NCI-H748 treated with DMSO at 0.1 percent for 48 hours (cell line): ENCODE measurements at places on chromosomes 1 and 21.
A peak's percentile ranks its signal among the peaks of the same experiment; 100 is the strongest.

DNA sequence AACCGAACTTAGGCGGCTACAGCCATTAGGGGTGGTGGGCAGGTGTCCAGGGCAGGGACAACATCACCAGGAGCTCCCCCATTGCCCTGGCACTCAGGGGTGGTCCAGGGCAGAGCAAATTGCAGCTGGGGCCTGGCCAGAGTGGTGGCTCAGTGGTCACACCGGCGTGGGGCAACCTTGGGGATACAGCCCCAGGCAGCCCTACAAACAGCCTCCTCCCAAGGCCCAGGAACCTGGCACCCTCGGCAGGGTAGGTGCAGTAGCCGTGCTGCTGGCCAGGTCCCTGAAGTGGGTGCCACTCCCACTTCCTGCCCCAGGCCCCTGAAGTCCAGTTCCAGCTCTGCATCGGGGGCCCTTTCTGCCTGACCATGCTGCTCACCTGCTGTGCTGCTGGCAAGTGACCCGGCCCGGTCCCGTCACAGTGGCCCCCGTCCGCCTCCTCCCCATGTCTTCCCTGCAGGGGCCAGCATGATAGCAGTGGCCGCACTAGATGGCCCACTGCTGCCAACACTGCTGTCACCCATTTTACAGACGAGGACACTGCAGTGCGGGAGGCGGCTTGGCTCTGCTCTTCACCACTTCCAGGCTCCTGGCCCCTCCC, 712.8 kb downstream of the MATN1 start:
- DNase-seq, result no peak

GRCh38 chr1:111873460-111874030, 115.9 kb downstream of the KCND3 start:
- DNase-seq, result no peak

- DNase-seq, result no peak
Measured at GRCh38 chr1:71345491-71345890, 264.7 kb upstream of the ZRANB2 start.

DNA sequence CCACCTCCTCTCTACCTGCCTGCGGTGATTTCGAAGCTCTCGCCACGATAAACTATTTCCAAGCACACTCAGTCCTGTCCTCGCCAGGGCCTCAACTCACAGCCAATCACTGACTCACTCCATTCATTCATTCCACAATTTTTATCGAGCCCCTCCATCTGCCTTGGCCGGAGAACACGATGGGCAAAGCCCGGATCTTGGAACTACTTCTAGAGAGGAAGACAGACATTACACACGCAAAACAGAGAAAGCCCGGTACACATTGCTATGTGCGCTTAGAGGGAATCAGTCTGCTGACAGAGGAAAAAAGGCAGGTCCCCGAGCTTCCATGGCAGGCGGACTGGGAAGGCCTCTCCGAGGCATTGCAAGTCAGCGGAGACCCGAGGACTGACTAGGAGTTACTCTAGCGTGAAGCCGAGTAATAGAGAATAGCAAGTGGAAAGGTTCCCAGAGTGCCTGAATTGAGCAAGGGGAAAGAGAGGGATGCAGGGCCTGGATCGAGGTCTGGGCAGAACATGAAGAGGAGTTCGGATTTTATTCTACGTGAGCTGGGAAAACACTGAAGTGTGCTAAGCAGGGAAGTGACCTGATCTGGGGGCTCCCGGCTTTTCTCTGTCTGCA, 54.2 kb upstream of the DNAJC6 start:
- peak; percentile 56 for DNase-seq
